ENCODE measurements at places on chromosomes 2 and 18.
A peak's percentile ranks its signal among the peaks of the same experiment; 100 is the strongest.

DNA sequence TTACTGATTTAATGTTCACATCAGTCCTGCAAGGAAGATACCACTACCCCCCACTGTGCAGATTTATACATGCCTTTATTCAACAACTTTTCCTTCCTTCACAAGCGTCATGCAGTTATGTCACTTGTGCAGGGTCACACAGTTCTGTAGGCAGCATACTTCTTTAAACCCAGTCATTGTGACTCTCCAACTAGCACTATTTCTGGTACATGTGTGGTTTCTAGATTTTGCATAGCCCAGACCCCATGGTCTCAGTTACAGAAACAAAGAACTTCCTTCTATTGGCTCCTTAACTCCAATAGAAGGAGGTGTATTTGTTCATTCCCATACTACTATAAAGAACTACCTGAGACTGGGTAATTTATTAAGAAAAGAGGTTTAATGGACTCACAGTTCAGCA is 333.1 kb downstream of the ZNF516 start:
- DNase-seq: no peak

- no peak for DNase-seq
Observed at GRCh38 chr18:79556829-79557585, 122.6 kb upstream of the CTDP1 start.

GRCh38 chr2:157055660-157056199 is 201.8 kb upstream of the GALNT5 start:
- DNase-seq: no peak

GRCh38 chr2:24809316-24810007 is 16.2 kb downstream of the CENPO start:
- DNase-seq: no peak

GRCh38 chr2:28632791-28633190 is 118.8 kb upstream of the PPP1CB start:
- no peak for DNase-seq

DNA sequence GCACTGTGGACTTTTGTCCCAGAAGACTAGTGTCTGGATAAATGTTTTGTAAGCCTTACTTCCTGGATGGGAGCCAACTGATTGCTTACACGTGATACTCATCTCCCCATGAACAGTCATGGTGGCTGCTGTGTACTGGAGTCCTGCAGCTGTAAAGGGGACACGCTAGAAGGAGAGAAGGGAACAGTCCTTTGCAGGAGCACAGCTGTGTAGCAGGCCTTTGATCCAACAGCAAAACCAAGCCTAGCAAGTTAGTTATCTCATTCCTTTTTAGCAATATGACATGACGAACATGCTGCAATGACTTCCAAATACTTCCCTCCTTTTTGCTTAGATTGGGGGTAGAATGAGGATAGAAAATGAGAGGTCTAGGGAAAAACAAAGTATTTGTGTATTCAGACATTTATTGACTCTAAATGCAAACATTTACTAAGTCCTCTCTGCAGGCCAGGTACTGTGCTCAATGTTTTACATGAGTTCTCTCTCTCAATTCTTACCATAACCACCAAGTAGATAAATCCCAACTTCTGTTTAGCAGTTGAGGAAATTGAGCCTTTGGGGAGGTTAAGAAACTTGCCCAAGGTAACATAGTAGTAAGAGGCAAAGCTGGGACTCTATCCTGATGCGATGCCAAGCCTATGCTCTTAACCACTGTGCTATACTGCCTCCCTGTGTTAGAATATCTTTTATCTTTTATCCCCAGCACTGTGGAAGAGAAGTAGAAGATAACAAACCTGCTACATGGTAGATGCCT is 55.4 kb upstream of the CD28 start:
- DNase-seq: no peak

- no peak for DNase-seq
Observed at GRCh38 chr2:46821600-46821999, 94.0 kb downstream of the MCFD2 start.

DNA sequence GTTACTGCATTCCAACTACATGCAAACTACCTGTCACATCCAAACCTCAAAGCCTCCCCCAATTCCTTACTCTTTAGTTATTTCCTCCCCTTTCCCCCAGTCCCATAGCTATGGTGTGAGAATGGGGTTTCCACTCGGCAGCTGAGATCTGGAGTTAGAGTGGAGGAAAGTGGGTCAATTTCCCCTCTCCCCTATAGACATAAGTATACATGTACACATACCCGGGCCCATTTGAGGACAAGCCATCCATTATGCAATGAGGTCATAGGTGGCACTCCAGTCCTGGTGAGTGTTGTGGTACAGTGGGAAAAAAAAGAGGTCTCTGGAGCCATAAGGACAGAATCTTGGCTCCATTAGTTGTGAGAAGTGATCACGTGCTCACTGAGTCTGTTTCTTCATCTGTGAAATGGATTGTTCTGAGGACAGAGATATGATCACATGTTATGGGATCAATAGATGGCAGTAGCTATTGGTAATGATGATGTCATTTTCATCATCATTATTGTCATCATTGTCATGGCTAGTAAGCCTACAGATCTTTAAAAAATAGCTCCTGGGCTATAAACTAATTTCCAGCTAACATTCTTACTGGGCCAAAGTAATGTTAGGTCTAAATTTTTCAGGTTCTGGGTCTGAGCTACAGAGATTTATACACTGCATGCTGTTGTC is 119.0 kb downstream of the BCL2L11 start:
- DNase-seq: no peak

GRCh38 chr2:176997074-176997791 is 215.4 kb upstream of the HNRNPA3 start:
- no peak for DNase-seq

- no peak for DNase-seq
Observed at GRCh38 chr2:219619235-219619634, 8.2 kb upstream of the SLC4A3 start.

DNA sequence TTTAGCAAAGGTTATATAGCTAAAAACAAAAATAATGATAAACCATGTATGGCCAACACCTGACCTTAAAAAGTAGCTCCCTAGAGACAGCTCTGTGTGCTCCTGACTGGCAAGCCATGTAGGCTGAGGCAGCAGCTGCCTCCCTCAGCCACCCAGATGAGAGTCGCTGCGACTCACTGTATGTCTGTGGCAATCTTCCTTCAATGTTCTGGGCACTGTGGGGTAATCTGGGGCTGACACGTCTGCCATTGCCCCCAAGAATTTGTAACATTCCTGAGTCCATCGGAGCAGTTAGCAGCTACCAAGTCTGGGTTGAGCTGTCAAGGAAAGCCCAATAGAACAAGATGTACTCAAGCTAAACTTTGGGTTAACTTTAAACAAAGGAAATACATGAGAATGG is 106.4 kb upstream of the DAPL1 start:
- DNase-seq: no peak

GRCh38 chr2:20643826-20644225 is 7.1 kb downstream of the HS1BP3 start:
- no peak for DNase-seq

DNA sequence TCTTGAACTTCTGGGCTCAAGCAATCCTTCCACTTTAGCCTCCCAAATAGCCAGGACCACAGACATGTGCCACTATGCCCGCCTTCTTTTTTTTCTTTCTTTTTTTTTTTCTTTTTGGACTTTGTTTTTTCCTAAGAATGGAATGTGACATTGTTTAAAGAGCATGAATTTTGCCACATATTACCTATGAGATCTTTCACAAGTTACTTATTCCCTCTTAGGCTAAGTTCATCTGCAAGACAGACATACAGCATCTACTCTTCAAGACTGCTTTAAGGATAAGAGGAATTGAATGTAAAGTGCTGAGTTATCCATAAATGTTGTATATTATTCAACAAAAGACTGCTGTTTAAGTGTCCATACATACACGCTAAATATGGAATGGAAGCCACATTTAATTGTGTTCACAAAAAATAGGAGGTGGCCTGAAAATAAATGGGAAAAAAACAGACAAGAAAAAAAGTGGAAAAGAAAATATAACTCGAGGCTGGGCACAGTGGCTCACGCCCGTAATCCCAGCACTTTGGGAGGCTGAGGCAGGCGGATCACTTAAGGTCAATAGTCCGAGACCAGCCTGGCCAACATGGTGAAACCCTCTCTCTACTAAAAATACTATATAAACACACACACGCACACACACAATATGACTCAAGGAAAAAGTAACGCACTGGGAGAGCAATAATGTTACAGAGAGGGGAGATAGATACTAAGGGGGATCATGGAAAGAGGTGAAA is 3.2 kb upstream of the PPM1G start:
- DNase-seq: no peak

GRCh38 chr18:28711096-28711495 is 534.2 kb upstream of the CDH2 start:
- no peak for DNase-seq

GRCh38 chr2:43319541-43319940 is 93.1 kb upstream of the ZFP36L2 start:
- no peak for DNase-seq

DNA sequence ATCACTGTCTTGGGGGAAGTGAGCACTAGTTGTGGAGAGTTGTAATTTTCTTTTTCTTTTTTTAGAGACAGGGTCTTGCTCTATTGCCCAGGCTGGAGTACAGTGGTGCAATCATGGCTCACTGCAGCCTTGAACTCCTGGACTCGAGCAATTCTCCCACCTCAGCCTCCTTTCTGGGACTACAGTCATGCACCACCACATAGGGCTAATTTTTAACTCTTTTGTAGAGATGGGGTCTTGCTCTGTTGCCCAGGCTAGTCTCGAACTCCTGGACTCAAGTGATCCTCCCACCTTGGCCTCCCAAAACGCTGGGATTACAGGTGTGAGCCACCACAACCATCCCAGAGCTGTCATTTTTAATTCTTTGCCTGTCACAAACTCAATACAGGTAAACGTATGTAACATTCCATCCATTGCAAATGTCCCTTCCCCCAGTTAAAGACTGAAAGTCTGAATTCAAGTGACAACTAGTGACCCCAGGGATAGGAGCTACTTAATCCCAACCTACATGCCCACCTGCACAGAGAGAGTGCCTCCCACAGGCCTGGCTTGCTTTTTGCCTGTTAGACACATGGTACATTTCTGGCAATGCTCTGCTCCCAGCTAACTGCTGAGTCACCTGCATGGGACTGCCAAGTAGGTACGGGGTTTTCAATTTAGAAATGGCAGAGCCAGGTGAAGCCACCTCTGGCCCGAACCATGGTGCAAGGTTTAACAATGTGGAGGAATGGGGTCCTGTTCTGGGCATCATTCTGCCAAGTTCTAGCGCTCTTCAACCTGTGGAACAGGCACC is 60.6 kb downstream of the CYB5A start:
- no peak for DNase-seq

GRCh38 chr2:47187069-47187468 is 32.0 kb upstream of the STPG4 start:
- DNase-seq: no peak

DNA sequence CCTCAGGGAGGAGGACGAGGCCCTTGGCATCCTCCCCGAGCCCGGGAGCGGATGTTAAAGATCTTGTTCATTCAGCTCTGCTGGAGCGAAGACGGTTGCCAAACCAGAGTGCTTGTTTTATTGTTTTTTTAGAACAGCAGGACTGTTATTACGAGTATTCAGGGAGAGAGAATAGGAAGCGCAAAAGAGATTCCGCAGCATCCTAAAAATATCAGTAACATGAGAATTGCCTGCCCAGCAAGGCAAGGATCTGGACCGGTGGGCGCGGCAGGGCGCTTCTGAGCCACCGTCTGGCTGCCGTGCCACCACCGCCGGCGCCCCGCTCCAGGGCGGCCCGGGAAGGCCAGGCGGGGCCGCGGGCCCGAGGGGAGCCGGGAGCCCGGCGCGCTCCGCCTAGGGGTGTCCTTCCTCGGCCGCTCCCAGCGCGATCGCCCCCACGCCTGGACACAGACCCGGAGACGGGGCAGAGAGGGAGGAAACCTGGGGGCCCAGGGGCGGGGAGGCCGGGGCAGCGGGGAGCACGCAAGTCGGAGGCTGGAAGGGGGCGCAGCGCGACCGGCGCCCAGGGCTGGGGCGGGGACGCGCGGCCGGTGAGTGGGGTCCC is 843 bp downstream of the CYS1 start:
- no peak for DNase-seq

- DNase-seq: no peak
Observed at GRCh38 chr18:13826209-13826608, 2.3 kb downstream of the MC5R start.

DNA sequence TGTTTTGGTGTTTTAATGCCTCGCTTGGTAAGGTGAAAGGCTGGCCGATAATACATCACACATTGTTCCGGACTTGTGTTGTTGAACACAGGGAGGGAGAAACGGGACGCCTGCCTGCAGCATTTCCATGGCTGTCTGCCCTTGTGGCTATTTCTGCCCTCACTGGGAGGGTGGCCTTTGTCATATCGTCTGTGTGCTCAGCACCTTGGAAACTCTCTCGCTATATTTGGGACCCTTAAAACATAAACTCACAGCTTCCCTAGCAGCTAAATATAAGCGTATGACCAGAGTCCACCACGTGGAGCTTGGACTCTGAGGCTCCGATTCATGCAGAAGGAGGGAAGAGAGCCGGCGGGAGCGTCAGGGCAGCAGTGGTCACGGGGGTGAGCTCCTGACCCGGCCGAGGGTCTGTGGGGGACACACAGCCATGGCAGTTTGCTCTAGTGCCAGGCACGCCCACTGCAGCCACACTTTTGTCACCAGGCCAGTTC is 111.7 kb downstream of the SH3BP4 start:
- no peak for DNase-seq

- DNase-seq: no peak
Observed at GRCh38 chr18:79942786-79943607, 8.5 kb downstream of the SLC66A2 start.

GRCh38 chr2:231900486-231900942 is 25.7 kb downstream of the NPPC start:
- DNase-seq: peak; percentile 20

- no peak for DNase-seq
Observed at GRCh38 chr2:113799375-113799774, 42.9 kb upstream of the SLC35F5 start.

DNA sequence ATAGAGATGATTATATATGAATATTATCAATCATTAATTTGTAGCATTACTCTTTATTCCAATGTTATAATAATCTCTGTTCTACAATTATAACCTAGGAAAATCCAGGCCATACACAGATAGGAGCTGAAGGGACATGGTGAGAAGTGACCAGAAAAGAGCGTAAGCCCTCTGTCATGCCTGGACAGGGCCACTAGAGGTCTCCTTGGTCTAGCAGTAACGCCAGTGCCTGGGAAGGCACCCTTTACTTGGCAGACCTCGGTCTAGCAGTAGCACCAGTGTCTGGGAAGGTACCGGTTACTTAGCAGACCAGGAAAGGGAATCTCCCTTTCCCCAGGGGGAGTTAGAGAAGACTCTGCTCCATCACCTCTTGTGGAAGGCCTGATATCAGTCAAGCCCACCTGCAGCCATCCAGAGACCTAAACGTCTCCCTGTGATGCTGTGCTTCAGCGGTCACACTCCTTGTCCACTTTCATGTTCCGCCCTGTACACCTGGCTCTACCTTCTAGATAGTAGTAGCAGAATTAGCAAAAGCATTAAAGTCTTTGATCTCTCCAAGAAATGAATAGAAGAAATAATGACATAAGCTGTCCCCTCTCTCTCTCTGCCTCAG is 447.5 kb upstream of the FSIP2 start:
- DNase-seq: no peak

- no peak for DNase-seq
Observed at GRCh38 chr18:77320971-77321559, 71.4 kb downstream of the GALR1 start.

Measured in caudate nucleus (tissue), 63 donors.